ENCODE measurements at places on chromosomes 6 and 20.
A peak's percentile ranks its signal among the peaks of the same experiment; 100 is the strongest.

- DNase-seq, result peak; percentile 47
Observed at GRCh38 chr6:111957623-111958315, 84.5 kb upstream of the FYN start.

DNA sequence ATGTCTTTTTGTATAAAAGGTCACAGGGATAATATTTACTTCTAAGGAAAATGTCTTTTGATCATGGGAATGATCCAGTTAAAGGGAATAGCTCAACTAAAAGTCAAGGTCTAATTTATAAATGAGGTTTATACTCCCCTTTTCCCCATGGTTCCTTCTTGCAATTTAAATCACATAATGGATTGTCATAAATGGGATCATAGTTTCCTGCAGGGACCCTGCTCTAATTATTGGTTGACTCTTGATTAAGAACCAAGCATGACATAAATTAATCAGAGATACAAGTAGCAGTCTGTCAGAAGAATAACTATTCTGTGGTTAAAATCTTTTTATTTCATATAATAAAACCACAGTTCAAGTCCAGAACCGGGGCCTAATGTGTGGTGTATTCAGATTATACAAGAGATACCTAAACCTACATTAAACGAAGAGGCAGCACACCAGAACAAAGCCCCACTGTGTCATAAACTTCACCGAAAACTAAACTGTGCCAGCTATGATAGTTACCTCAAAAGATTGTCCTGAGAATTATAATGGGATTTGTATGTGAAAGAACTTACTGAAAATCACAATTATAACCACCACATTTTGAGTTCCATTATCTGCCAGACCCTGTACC, 43.0 kb upstream of the CD83 start:
- no peak for DNase-seq

GRCh38 chr20:63322146-63322932, 29.4 kb downstream of the COL20A1 start:
- no peak for DNase-seq

GRCh38 chr6:144106206-144106605, 10.8 kb upstream of the SF3B5 start:
- no peak for DNase-seq

GRCh38 chr6:159826968-159827647, 27.0 kb downstream of the PNLDC1 start:
- no peak for DNase-seq

- no peak for DNase-seq
Observed at GRCh38 chr6:101936516-101936915, 543.0 kb downstream of the GRIK2 start.

GRCh38 chr20:49283176-49283702, 5.4 kb upstream of the ZNFX1 start:
- DNase-seq, result no peak

DNA sequence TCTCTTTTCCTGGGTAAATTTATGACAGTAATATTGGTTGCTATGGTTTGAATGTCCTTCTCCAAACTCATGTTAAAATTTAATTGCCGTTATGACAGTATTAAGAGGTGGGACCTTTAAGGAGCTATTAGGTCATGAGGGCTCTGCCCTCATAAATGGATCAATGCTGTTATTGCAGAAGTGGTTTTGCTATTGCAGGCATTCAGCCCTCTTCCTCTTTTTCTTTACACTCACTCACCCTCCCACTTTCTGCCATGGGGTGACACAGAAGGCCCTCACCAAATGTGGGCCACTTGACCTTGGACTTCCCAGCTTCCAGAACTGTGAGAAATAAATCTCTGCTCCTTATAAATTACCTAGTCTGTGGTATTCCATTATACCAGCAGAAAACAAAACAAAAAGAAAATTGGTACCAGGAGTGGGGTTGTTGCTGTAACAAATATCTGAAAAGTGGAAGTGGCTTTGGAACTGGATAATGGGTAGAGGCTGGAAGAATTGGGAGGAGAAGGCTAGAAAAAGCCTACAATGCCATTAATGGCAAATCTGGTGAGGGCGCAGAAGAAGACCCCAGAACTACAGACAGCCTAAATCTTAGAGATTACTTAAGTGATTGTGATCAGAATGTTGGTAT, 24.8 kb upstream of the IGF2R start:
- no peak for DNase-seq

DNA sequence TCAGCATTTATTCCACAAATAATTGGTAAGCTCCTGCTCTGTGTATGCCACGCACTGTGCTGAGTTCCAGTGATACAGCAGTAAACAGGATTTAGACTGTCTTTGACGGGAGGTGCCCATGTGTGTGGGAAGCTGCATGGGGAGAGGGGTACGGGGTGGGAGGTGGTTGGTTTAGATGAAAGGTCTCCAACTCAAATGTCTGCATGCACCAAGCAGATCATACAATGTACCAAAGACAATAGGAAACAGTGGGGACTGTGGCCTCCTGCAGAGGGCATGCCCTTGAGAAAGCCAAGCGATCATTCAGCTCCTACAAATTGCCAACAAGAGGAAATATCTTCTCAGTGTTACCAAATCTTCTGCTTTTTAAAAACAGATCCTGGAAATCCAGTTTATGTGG, 36.1 kb downstream of the SLC22A2 start:
- DNase-seq, result no peak

GRCh38 chr20:51766994-51767866, 960 bp downstream of the ATP9A start:
- peak; percentile 40 for DNase-seq

GRCh38 chr6:64415926-64416325, 780.3 kb downstream of the PHF3 start:
- DNase-seq, result no peak

- no peak for DNase-seq
Observed at GRCh38 chr20:9011121-9011520, 57.8 kb upstream of the PLCB4 start.
